Fibroblast of skin of left quadriceps (primary cell): ENCODE measurements at places on chromosomes 5 and 9.

DNA sequence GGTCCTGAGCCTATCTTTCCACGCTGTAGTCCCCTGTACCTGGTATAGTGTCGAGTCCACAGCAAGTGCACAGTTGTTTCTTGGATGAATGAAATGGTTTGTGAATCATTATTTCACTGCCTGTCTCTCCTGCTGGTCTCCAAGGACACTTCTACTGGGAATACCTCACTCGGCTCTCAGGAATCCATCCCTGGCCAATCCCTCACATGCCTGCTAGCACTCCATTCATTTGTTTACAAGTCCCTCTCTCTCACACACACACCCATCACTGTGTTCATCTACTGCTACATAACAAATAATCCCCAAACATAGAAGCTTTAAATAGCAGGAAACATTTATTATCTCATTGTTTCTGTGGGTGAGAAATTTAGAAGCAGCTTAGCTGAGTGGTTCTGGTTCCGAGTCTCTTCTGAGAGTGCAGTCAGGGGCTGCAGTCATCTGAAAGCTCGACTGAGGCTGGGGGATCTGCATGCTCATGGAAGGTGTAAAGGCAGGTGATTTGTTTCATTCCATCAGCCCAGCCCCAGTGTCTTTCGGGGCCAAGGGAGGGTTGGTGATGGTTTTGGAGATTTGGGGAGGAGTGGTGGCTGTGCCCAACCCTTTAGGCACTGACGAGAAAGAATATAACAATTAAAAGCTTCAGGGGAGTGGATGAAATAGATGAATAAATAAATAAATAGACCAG is 132.7 kb upstream of the IER5L start:
- DNase-seq: no peak

DNA sequence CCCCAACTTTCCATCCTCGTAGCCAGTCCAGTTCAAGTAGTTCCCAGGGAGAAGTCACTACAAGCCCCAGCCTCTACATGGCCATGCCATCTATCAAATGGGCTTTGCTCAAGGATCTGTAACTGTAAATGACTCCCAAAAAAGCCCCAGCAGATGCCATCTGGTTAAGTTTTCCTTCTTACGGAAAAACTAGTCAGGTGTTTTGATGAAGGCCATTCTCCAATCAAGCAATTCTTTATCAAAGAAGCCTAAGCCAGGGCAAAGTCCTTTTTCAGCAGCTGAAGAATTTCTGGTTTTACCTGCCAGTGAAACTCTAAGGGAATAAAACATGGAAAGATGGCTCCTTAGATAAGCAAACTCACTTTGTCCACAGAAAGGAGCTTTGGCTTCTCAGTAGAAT is 21.9 kb upstream of the ZNF622 start:
- DNase-seq: no peak

DNA sequence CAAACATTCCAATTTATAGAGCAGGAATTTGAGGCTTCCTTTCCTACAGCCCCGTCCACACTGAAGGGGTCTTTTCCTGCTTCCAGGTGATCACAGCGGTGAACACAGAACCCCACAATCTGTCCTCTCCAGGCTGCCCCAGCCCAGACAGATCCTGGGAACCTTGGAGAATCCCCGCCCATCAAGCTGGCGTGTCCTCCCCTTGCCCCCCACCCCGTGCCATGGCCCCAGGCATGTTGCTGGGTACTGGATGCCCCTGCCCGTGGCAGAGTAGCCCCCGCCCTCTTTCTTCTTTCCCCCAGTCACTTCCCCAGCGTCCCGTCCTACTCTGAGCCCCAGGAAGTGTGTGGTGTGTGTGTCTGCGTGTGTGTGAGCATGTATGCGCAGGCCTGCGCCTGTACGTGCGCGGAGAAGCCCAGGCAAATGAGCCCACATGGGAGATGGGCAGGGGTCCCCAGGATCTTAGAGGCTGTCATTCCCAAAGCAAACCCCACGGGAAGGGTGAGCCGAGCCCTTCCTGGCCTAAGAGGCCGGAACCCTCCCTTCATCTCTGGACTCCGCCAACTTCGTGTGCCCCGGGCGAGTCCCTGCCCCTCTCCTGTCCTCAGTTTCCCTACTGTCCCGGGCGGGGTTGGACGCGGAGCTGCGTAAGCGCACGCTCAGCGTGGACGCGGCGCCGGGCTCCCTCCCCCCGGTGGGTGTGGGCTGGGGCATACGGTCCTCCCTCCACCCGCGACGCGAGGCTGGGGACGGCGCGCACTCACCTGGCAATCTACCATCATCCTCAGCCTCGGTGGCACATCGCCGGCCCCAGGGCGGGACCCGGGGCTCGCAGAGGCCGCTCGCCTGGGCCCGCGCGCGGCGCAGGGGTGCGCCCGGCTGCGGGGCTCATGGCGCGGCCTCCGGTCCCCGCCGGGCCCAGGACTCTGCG is 15.2 kb downstream of the GBGT1 start:
- DNase-seq: no peak

DNA sequence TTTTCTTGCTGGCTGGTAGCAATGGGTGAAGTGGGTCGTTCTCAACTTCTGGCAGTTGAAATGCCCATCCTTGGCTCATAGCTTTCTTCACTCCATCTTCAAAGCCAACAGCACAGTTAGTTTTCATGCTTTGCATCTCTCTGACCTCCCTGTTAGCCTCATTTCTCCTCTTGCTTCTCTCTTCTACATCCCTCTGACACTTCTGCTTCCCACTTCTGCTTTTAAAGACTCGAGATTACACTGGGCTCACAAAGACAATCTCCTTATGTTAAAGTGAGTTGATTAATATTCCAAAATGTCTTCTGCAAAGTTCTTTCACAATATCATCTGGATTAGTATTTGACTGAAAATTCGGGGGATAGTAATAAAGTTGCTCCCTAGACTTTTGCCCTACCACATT is 684.8 kb upstream of the CCNG1 start:
- no peak for DNase-seq

- DNase-seq: no peak
These were observed 188.9 kb upstream of the TNC start for GRCh38 chr9:115306865-115307264.

DNA sequence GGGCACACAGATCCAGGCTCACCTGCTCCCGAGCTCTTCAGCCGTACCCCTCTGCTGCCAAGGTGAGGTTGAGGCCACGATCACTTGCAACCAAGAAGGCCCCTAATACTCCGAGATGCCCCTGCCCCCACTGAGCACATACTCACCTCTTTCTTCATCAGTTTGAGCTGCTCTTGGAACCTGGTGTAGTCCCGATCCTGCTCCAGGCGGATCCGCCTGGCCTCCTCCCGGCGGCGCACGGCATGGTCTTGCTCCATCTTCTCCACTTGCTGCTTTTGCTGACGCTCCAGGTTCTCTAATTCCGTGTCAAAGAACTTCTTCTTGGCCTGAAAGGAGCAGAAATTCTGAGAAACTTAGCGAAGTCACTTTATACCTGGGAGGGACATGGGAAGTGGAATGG is 75.7 kb upstream of the FBXW11 start:
- no peak for DNase-seq

DNA sequence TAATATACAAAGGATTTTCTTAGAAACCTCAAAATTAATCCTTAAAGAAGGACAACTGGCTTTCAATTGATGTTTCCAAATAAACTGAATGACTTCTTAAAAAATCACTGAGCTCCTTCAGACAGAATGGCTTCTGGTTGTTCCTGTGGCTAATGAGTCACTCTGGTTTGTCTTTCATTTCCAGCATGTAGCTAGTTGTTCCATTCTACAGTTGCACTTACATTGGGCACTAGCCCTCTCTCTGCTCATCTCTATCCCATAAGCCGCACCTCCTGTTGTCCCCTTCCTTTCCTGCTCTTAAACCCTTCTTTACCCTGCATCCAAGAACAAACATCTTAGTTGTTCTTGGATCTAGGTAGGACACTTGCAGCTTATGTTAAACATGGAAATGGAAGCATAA is 235.3 kb upstream of the HAPLN1 start:
- peak; percentile 19 for DNase-seq

- no peak for DNase-seq
These were observed 1007.0 kb upstream of the NUDT12 start for GRCh38 chr5:104569621-104570020.

DNA sequence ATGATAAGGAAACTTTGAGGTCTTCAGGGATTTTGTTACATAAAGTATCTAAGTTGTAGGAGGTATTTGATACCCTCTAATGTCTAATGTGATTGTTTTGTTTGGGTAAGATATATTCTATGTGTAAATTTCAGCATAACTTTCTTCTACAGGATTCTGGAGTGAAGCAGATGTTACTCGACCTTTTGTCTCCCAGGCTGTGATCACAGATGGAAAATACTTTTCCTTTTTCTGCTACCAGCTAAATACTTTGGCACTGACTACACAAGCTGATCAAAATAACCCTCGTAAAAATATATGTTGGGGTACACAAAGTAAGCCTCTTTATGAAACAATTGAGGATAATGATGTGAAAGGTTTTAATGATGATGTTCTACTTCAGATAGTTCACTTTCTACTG is 6.0 kb downstream of the MRPS30 start:
- DNase-seq: no peak

DNA sequence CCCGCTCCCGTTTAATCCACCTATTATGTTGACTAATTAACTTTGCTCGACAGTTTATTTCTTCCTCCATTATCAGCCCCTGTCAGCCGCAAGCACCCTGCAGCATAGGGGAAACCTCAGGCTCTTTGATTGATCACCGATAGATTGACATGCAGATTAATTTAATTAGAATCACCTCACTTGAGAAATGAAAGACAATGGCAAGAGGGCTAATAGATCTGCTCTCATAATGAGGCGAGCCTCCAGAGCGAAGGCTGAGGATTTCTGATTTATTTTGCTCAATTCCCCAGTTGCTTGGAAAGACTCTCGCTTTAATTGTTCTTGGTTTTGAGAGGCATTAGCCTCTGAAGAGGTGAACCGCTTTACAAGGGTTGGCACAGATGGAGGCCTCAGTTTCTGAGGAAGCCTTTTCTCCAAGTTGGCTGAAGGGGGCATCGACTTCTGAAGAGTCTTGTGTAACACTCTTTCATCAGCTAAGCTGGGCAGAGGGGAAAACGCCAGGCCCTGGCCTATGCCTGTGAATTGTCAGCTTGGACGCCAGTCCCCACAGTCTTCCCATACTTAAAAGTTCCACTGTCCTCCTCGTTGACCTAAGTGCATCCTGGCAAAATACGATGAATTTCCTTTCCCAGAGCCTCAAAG is 275.4 kb downstream of the EBF1 start:
- DNase-seq: no peak

GRCh38 chr5:106737111-106737510 is 933.6 kb downstream of the EFNA5 start:
- no peak for DNase-seq

DNA sequence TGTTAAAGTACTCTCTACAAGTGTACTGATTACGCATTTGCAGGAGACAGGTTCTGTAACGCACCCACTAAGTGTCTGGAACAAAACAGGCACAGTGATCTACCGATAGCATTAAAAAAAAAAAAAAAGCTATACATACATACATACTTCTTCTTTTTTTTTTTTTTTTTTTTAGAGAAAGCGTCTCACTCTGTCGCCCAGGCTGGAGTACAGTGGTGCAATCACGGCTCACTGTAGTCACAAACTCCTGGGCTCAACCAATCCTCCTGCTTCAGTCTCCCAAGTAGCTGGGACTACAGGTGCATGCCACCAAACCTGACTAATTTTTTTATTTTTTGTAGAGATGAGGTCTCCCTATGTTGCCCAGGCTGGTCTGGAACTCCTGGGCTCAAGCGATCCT is 7.6 kb downstream of the KIF24 start:
- DNase-seq: no peak

GRCh38 chr5:102080288-102080687 is 215.8 kb downstream of the SLCO4C1 start:
- no peak for DNase-seq
